ENCODE measurements at places on chromosomes 3 and 15.

GRCh38 chr3:24240306-24240705 lies 254.3 kb downstream of the THRB start:
- no peak for DNase-seq

DNA sequence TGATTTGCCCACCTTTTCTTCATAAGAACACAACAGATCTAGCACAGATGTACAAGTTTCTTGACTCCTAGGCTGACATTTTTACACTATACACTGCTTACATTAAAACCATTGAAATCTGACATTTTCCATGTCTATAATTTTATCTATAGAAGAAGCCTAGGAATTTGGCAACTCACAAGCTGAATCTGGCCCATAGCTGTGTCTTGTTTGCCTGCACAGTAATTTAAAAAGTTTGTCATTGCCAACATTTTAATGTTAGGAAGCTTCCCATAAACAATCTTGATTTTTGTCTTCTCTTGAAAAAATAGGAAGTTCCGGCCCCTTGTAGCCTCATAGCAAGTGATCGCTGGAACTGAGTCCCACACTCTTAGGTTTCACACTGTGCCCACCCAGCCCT lies 394.6 kb upstream of the AZI2 start:
- DNase-seq, result no peak

- DNase-seq, result no peak
Measured at GRCh38 chr3:23219117-23219516, 16.0 kb downstream of the UBE2E2 start.

DNA sequence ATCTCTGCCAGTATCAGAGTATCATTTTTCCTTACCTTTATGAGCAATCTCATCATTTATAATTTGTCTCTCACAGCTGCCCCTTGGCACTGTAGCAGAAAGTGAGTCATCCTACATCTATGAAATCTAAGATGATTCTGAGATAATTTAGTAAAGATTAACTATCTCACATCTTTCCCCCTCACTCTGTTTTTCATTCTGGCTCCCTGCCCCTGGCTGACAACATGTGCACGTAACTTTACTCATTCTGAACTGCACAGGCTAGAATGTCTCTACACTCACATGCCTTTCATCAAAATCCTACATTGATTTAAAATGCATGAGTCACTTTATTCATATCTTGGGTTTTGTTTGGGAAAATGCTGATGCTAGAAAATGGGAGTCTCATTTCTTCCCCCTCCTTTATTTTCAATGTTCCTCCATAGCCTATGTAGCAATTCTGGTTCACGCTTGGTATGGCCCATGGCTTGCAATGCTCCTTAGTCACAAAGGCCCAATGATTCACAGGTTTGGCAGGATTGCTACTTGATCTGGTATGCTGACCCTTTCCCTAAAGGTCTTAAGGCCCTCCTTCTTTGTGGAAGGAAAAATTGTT lies 838.5 kb downstream of the TUSC7 start:
- no peak for DNase-seq

Data from T-helper 22 cell (primary cell).